ENCODE measurements at places on chromosomes 7 and 10. TPM values are rescaled to one million over a fixed set of nuclear protein-coding genes. Genes with fewer than 3 reads are reported as not detected.
A peak's percentile ranks its signal among the peaks of the same experiment; 100 is the strongest.

DNA sequence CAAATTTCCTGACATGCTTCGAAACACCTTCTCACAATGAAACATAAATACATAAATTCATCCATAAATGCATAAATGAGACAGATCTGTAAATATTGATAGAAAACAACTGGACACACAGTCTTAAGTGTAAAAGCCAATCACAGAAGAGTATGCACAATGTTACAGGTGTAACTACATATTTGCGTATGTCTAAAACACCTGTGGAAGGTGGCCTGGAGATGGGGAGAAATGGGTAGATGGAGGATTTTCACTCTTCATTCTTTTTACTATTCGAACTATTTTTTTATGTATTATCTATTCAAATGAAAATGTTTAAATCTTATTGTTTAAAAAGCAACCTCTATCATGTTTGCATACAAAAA, 860 bp downstream of the IQUB start:
- H3K36me3 ChIP-seq: no peaks in the 10 kb centered on the region
- peaks cover 5% of the 10 kb centered on the region for H3K4me1 ChIP-seq
- no peak for DNase-seq
- no peaks in the 10 kb centered on the region for H3K27me3 ChIP-seq

DNA sequence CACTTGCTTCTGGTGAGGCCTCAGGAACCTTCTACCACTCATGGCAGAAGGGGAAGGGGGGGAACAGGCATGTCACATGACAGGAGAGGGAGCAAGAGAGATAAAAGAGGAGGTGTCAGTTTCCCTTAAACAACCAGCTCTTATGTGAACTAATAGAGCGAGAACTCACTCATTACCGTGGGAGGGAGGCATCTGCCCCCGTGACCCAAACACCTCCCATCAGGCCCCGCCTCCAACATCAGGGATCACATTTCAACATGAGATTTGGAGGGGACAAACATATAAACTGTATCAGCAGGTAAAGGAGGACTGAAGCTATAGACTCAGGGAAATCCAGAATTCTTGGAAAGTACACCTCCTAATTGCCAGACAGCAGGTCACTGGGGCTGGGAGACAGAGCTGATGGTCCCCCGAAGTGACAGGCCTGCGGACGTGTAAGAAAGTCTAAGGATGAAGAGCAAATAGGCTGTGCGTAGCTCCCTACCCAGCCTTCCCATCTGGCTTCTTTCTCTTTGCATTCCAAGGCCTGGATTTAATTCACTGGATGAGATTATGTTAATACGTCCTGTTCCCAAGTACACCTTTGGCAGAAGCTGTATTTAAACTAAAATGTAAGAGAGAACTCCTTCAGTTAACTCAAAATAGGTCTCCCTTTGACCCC, 186.7 kb upstream of the LYZL2 start:
- H3K27ac ChIP-seq: no peak overlapping the region
- no peaks in the 10 kb centered on the region for H3K27me3 ChIP-seq
- no peak for DNase-seq

GRCh38 chr10:79051766-79052165, 17.0 kb upstream of the ZMIZ1 start:
- H3K4me1 ChIP-seq: peaks cover 2% of the 10 kb centered on the region
- no peak for DNase-seq
- no peak overlapping the region for H3K4me3 ChIP-seq
- H3K27me3 ChIP-seq: peaks cover 6% of the 10 kb centered on the region
- H3K27ac ChIP-seq: no peak overlapping the region
- no peaks in the 10 kb centered on the region for H3K36me3 ChIP-seq

DNA sequence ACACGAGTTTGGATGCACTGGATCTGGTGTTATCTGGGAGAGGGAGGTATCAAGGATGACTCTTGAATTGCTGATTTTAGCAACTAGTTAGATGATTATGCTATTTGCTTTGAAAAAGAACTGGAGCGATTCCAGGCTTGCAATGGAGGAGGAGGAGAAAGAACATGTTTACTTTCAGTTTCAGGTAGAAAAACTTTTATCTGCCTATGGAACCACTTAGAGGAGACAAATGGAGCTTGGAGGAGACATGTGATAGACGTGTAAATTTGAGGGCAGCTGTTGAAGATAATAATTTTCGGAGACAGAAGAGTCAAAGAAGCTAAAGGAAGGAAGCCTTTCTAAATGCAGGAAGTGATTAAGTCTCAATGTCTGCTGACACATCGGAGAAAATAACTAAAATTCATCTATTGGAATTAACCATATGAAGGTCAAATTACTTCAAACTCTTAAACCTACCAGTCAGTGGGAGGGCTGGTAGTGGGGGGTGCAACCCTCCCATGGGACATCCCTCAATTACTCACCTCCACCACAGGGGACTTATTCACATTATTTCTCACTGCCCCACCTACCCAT, 56.4 kb upstream of the GNAI1 start:
- H3K27me3 ChIP-seq: no peaks in the 10 kb centered on the region
- H3K4me3 ChIP-seq: peak overlapping the region; percentile 25
- H3K36me3 ChIP-seq: no peaks in the 10 kb centered on the region
- peaks cover 3% of the 10 kb centered on the region for H3K4me1 ChIP-seq
- no peak overlapping the region for H3K27ac ChIP-seq

GLRX3 gene
- 78.7 TPM for total RNA-seq

RPP30 gene
- 45.8 TPM for total RNA-seq
